Stimulated activated CD4-positive, alpha-beta T cell treated with anti-CD3 and anti-CD28 coated beads, TNF-alpha, amount 100 ng/mL, for 1 hour (primary cell): ENCODE measurements at places on chromosomes 3 and 15.

DNA sequence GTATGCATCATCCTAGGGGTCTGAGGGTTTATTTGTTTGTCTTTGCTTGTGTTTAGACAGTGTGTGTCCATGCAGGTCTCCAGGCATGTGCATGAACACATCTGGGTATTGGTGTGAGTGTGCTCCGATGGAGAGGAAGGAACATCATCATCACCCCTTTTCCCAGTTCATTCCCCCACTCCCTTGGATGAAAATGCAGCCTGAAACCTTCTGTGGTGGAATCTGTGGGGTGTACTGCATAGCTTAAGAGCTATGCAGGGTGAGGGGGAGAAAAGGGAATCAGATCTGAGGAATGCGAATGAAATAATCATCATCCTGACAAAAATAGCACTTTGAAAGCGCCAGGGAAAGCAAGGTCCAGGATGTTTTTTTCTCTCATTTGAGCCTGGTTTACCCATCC, 520.1 kb downstream of the NTRK3 start:
- DNase-seq = no peak

- no peak for DNase-seq
Measured at GRCh38 chr15:31382713-31383045, 56.0 kb downstream of the KLF13 start.

DNA sequence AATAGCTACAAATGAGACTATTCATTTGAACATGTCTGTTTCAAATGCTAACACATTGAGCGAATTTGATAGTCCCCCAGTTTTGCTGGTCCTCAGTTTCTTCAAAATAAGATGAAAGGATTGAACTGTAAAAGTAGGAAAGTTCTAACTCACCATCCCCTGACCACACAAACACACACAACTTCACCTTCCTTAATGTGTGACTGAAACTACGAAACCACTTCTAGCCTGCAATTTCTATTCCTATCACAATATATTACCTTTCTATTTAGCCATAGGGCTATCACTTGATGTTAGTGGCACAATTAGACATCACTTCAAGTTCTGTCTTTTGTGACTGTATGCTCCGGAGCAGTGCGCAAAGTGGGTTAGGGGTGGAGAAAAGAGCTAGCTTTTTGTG, 14.9 kb downstream of the BTLA start:
- DNase-seq = no peak

GRCh38 chr3:111151438-111151837, 79.8 kb downstream of the NECTIN3 start:
- DNase-seq = no peak

GRCh38 chr3:125110016-125110875, 54.4 kb upstream of the HEG1 start:
- no peak for DNase-seq
